ENCODE measurements at places on chromosomes 13 and 19. TPM values are rescaled to one million over a fixed set of nuclear protein-coding genes. Genes with fewer than 3 reads are reported as not detected.
A peak's percentile ranks its signal among the peaks of the same experiment; 100 is the strongest.

DNA sequence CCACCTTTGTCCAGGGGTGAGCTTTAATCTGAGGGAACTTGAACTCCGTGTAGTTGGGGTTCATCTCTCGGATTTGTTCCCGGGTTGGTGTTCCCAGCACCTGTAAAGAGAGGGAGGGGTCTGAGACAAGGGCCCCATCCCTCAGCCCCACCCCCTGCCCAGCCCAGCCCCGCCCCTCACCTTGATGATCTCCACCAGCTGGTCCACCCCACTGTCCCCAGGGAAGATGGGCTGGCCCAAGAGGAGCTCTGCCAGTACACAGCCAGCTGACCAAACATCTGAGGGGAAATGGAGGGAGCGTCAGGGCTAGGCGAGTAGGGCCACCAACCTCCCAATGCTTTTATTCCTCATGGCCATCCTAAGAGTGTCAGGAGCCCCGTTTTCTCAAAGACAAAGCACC lies 9.3 kb downstream of the GSK3A start:
- H3K27ac ChIP-seq, result no peak overlapping the region
- H3K4me3 ChIP-seq, result no peak overlapping the region
- no peak for DNase-seq
- H3K4me1 ChIP-seq, result no peaks in the 10 kb centered on the region
- H3K27me3 ChIP-seq, result no peaks in the 10 kb centered on the region
- H3K36me3 ChIP-seq, result peaks cover 71% of the 10 kb centered on the region

DNA sequence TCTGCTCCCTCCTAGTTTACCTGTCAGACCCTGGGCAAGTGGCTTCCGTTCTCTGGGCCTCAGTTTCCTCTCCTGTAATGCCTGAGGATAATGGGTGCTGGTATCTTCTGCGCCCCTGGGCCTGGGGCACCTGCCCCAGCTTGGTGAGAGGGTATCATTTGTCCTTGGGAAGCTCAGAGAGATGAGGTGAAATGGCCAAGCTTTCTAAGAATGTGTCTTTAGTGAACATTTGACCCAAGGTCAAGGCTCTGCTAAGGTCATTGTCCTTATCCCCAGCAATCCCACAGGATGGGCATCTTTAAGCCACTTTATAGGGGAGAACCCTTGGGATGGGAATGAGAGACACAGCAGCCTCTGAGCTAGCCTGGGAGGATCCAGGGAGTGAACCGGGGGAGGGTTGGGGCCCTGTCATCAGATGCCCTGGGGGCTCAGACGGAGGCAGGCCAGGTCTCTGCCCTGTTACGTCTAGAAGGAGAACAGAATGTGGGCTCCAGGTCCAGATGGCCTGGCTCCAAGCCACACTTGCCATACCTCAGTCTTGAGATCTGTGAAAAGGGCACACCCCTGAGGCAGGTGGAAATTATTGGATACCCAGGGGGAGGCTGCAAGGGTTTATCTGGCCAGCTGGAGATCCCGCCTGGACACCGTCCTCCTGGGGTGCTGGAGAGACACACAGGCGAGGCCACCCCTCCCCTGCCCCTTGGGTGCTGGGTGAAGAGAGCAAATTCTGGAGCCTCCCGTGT lies 1.1 kb upstream of the NFIC start:
- H3K27me3 ChIP-seq, result no peaks in the 10 kb centered on the region
- H3K4me3 ChIP-seq, result no peak overlapping the region

- no peak overlapping the region for H3K4me3 ChIP-seq
- no peak overlapping the region for H3K27ac ChIP-seq
- no peaks in the 10 kb centered on the region for H3K36me3 ChIP-seq
- no peak for DNase-seq
- H3K27me3 ChIP-seq, result peaks cover 11% of the 10 kb centered on the region
- H3K4me1 ChIP-seq, result no peaks in the 10 kb centered on the region
Measured at GRCh38 chr19:51714848-51715247, 8.9 kb downstream of the HAS1 start.

DNA sequence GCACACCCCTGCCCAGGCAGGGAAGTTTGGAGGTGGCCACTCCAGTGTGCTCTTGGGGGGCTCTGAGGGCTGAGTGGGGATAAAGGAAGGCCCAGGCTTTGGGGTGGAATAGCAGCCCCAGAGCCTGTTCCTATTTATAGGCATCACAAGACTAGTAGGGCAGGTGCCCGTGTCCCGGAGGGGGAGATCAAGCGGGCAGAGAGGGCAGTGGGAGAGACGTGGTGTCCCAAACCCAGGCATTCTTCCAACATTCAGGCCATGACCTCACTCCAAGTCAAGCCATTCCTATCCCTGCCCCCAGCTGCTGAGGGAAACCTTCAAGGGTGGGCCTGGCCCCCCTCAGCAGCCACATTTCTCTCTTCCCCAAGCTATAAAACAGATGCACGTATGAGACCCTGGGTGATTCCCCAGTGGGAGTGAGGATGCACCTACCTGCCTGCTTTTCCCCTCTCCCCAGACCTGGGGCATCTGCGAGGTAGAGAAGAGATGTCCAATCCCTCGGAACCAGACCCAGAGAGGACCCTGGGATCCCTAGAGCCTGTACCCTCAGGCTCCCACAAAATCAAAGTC lies 3.9 kb downstream of the WIZ start:
- H3K4me1 ChIP-seq, result peaks cover 5% of the 10 kb centered on the region
- no peak overlapping the region for H3K4me3 ChIP-seq
- H3K36me3 ChIP-seq, result peaks cover 2% of the 10 kb centered on the region
- no peaks in the 10 kb centered on the region for H3K27me3 ChIP-seq
- H3K27ac ChIP-seq, result peak overlapping the region; percentile 85

DNA sequence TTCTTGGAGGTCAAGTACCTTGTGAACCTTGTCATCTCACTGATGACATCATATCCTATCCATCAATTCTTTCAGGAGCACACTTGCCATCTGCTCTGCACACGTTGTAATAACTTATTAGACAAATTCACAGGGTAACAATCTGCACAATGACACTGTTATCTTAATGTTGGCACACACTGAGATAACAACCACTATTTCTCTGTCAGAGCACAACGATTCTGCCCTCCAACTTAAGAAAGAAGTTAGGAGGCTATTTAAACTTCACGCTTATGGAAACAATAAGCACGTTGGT lies 351.3 kb downstream of the DACH1 start:
- H3K27me3 ChIP-seq, result no peaks in the 10 kb centered on the region
- no peak overlapping the region for H3K27ac ChIP-seq
- no peaks in the 10 kb centered on the region for H3K36me3 ChIP-seq
- DNase-seq, result no peak
- no peak overlapping the region for H3K4me3 ChIP-seq
- H3K4me1 ChIP-seq, result no peaks in the 10 kb centered on the region

DNA sequence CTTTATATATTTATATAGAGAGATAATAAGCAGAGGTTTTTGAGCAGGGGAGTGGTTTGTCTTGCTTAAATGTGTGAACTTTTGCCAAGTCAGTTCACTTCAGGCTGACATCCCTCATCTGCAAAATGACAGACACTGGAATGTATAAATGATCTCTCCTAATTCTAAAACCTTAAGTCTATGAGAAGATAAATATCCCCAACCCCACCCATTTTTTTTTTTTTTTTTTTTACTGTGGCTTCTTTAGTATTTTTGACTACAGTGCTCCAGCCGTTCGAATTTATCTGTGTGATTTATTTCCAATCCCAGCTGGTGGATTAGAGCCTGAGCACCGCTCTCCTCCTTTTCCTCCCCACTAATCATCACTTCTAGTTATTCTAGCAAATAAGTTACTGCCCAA lies 234.8 kb downstream of the DACH1 start:
- H3K4me3 ChIP-seq, result no peak overlapping the region
- H3K27me3 ChIP-seq, result no peaks in the 10 kb centered on the region
- H3K36me3 ChIP-seq, result peaks cover 5% of the 10 kb centered on the region
- DNase-seq, result no peak
- H3K27ac ChIP-seq, result no peak overlapping the region

DNA sequence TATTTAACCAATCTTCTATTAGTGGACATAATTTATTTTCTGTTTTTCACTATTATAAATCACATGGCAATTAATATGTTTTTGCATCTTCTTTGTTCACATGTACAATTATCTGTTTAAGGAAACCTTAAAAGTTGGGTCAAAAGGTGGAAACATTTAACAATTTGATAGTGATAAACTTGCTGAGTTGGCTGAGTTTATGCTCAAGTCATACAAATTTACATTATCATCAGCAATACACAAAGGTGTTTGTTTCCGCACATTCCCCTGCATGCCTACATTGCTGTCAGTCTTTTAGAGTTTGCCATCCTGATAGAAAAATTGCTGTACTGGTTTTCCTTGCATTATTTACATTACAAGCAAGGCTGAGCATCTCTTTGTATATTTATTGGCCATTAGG lies 139.5 kb downstream of the KCNRG start:
- no peaks in the 10 kb centered on the region for H3K36me3 ChIP-seq
- no peaks in the 10 kb centered on the region for H3K27me3 ChIP-seq
- no peak for DNase-seq
- H3K4me1 ChIP-seq, result peaks cover 9% of the 10 kb centered on the region
- no peak overlapping the region for H3K4me3 ChIP-seq

DNA sequence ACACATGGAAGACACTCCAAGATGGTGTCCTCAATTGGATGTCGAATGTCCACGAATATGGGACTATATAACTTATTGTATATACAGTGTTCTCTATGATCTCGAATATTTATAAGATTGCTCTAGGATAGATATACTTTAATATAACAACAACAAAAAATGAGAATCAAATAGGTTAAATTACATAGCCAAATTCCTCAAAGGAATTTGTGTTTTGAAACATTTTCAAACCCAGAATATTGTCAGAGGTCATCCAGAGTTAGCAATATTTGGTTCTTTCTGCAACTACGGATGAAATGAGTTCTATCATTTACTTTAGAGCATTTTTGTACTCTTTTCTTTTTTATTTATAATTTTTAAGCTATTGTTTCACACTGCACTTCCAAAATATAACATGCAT lies 857.8 kb downstream of the GPC5 start:
- no peak overlapping the region for H3K27ac ChIP-seq
- no peak overlapping the region for H3K4me3 ChIP-seq
- no peaks in the 10 kb centered on the region for H3K36me3 ChIP-seq
- peaks cover 10% of the 10 kb centered on the region for H3K4me1 ChIP-seq
- H3K27me3 ChIP-seq, result no peaks in the 10 kb centered on the region
- DNase-seq, result no peak

DNA sequence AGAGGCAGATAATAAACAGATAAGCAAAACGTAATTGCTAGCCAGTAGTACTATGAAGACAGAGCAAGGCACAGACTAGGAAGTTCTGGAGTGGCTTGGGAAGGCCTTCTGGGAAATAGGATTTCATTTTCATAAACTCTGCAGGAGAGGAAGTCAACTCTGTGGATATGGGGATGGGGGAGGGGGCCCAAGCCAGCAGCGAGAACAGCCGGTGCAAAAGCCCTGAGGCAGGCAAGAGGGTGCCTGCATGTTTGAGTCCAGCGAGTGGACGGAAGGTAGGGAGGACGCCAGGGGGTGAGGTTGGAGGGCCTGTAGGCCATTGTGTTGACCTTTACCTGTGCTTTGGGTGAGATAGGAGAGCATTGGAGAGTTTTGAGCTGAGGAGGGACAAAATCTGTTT lies 9.0 kb upstream of the ASF1B start:
- H3K4me1 ChIP-seq, result peaks cover 10% of the 10 kb centered on the region
- no peak overlapping the region for H3K27ac ChIP-seq
- H3K27me3 ChIP-seq, result no peaks in the 10 kb centered on the region

DNA sequence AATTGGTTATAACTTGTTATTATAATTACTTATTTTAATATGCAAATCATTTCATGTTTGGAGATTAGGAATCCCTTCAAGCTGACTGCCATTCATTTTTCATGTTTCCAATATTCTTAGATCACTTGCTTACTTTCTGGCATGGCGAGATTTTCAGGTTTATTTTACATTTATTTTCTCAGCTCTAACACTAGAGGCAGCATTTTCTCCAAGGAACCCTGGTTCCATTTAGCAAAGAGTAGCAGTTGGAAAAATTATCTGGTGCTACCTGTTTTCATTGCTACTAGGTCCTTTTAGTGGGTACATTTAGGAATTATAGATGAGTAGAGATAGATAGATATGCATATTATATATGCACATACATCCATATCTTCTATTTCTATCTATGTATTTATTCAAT lies 90.9 kb upstream of the TRPC4 start:
- no peaks in the 10 kb centered on the region for H3K4me1 ChIP-seq
- H3K27ac ChIP-seq, result no peak overlapping the region
- H3K36me3 ChIP-seq, result no peaks in the 10 kb centered on the region
- H3K4me3 ChIP-seq, result no peak overlapping the region

DNA sequence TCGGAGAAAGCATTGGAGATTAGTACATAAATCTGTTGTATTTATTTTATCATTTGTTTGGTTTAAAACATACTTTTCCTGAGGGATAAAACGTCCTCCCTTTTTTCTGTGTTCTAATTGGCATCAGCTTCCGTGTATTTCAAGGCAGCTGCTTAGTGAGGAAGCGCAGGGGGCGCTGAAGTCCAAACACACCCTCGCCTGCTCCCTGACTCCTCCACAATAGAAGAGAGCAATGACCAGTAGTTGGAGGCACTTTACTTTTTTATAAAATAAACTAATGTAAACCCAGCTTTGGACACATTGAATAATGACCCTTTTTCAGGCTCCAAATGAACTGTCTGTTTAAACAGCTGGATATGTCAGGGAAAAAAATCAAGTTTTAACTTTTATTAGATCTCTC lies 79.9 kb downstream of the RNASEH2B start:
- H3K4me1 ChIP-seq, result peaks cover 34% of the 10 kb centered on the region
- H3K4me3 ChIP-seq, result no peak overlapping the region
- no peak overlapping the region for H3K27ac ChIP-seq
- peak; percentile 69 for DNase-seq
- no peaks in the 10 kb centered on the region for H3K36me3 ChIP-seq

DNA sequence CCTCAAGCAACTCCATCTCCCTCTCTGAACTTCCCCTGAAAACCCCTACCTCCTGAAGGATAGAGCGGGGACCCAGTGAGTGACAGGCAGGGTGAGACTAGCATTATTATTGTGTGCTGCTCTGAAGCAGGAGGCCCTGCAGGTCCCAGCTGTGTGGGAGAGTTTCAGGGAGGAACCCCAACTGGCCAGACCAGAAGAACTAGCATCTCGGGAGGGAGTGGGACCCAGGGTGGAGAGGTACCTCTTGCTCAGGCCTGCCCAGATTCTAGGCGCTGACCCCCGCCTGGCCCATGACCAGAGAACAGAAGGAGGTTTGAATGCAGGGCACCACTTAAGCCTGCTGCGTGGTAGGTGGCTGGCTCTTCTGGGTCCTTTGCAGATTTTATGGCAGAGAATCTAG lies 5.7 kb upstream of the LYPD3 start:
- H3K27me3 ChIP-seq, result peaks cover 1% of the 10 kb centered on the region
- no peak overlapping the region for H3K27ac ChIP-seq
- DNase-seq, result peak; percentile 18
- no peaks in the 10 kb centered on the region for H3K4me1 ChIP-seq
- no peak overlapping the region for H3K4me3 ChIP-seq

The OXGR1 gene
- 0.46 TPM for total RNA-seq

The TMEM255B gene
- total RNA-seq, result 6.0 TPM

The KCNRG gene
- 9.0 TPM for total RNA-seq

The URAD gene
- not detected for total RNA-seq

The LRRC63 gene
- total RNA-seq, result 0.83 TPM

The ATF5 gene
- total RNA-seq, result 31.3 TPM

The ATXN8OS gene
- not detected for total RNA-seq

The ZNF813 gene
- 2.8 TPM for total RNA-seq

Data from lung (tissue), 17 donors.